ENCODE measurements at places on chromosomes 16 and 17.

- no peak for DNase-seq
These were observed 7.6 kb downstream of the ALOX15B start for GRCh38 chr17:8046306-8046928.

GRCh38 chr16:75218256-75219076 lies at the start of gene CTRB1:
Gene CTRB1 (plus strand): TSS chr16:75218988. CDS start chr16:75219008, 20 bp downstream.
- DNase-seq = no peak

DNA sequence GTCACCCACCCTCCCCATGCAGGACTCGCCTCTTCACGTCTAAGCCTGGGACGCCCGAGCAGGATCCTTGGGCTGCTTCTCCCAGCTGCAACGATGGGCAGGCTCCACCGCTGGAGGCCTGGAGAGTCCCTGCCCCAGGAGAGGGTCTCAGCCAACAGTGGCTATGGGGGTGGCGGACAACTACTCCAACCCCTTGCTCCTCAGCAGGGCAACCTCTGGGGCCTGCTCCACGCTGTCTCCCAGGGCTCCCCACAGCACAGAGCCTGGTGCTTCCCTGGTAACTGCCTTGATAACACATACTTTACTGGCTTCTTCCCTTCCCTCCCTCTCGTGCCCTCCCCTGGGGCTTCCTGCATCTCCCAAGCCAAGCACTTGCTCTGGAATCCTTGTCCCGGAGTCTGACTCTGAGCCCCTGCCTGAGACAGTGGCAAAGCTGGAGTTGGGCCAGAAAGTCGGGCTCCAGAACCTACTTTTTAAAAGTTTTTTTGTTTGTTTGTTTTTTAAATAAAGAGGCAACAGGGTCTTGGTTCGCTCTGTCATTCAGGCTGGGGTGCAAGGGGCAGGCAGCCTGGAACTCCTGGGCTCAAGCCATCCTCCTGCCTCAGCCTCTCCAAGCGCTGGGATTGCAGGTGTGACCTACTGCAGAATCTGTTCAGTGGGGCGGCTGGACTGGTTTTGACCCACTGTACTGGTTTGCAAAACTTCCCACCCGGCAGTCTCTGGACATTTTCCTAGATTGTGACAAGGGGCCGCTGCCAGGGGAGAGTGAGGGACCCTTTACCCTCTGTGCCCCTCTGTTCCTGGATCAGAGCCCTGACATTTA lies 99.4 kb downstream of the TNFRSF13B start:
- no peak for DNase-seq

- DNase-seq = no peak
These were observed at the start of gene FMNL1 for GRCh38 chr17:45221081-45222013. Gene FMNL1 (plus strand): TSS chr17:45221885. CDS start chr17:45222125, 240 bp downstream.

GRCh38 chr16:46850619-46851555 lies 19.9 kb upstream of the C16orf87 start:
- DNase-seq = no peak

DNA sequence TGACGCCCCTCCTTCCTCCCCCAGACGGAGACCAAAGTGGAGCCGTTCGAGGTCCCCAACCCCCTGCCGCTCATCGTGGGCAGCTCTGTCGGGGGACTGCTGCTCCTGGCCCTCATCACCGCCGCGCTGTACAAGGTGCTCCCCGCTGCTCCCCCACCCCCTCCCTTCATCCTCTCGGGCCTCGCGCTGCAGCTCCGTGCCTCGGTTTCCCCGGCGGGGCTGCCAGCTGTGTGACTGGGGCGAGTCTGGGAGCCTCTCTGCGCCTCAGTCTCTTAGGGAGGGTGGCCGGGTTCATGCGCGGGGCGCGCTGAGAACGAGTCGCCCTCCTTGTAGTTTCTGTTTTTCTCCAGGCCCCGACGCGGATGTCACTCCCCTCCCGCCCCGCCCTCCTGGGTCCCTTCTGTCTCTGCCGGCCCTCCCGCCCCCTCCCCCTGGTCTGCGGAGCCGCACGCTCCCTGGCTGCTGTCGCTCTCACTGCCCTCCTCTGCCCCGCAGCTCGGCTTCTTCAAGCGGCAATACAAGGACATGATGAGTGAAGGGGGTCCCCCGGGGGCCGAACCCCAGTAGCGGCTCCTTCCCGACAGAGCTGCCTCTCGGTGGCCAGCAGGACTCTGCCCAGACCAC lies 23.7 kb upstream of the ITGAX start:
- DNase-seq = no peak

DNA sequence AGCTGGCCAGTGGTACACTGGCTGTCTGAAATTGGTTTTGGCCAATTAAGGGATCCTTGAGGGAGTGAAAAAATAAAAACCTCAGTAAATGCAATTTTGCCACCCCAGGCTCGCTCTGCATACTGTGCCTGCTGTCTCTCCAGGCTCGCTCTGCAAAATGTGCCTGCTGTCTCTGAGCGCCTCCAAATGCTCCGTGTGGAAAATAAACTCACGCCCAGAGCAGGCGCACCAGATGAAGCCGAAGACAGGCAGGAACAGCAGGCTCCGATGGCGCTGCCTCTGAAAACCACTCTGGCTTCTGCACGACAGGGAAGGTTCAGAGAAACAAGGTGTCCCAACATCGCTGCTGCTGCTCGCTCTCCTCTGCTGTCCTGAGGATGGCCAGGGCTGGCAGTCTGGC lies 29.1 kb downstream of the SNN start:
- no peak for DNase-seq

GRCh38 chr17:28090551-28090950 lies 48.1 kb downstream of the NLK start:
- no peak for DNase-seq

GRCh38 chr16:29307598-29308507 lies 98.7 kb downstream of the NPIPB11 start:
- DNase-seq = no peak

DNA sequence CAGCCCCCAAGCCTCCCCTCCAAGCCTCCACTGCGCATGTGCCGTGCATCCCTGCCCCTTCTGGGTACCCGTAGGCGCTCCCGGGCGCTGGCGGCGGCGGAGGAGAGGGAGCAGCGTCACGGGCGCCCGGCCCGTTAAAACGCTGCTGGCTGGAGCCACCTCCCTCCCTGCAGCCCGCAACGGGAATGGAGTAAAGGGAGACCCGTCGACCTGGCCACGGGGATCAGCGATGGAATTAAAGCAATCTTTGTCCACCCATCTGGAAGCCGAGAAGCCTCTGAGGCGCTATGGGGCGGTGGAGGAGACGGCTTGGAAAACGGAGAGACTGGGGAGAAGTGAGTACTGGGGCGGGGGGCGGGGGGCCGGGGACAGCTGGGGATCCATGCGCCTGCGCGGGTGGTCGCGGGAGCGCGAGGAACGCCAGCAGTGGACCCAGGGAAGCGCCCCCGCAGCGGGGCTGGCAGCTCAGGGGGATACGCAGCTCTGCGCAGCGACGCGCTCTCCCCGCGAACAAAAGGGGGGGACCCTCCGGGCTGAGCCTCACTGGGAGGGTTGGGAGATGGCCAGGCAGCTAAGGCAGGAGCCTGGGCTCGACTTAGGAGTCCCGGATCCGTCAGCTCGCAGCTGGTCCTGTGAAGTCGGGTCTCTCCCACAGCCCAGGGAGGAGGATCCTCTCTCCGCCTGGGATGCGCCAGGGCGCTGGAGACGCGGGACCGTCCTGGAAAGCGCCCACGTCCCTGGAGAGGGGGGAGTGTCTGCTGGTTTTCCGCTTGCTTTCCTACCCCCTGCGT lies at the start of gene BMERB1:
Gene BMERB1, plus strand, starts transcription at position 164 of the 791 bp plus-strand sequence. Its CDS starts 66 bp downstream, at position 230.
- peak; percentile 63 for DNase-seq

Data from SHP77 (cell line).